ENCODE measurements at places on chromosomes 5 and 9. TPM values are rescaled to one million over a fixed set of nuclear protein-coding genes. Genes with fewer than 3 reads are reported as not detected.

- DNase-seq: no peak
- no peaks in the 10 kb centered on the region for H3K36me3 ChIP-seq
- no peaks in the 10 kb centered on the region for H3K27me3 ChIP-seq
- H3K27ac ChIP-seq: no peak overlapping the region
- H3K4me1 ChIP-seq: no peaks in the 10 kb centered on the region
Measured at GRCh38 chr9:124108216-124108615, 96.6 kb downstream of the LHX2 start.

DNA sequence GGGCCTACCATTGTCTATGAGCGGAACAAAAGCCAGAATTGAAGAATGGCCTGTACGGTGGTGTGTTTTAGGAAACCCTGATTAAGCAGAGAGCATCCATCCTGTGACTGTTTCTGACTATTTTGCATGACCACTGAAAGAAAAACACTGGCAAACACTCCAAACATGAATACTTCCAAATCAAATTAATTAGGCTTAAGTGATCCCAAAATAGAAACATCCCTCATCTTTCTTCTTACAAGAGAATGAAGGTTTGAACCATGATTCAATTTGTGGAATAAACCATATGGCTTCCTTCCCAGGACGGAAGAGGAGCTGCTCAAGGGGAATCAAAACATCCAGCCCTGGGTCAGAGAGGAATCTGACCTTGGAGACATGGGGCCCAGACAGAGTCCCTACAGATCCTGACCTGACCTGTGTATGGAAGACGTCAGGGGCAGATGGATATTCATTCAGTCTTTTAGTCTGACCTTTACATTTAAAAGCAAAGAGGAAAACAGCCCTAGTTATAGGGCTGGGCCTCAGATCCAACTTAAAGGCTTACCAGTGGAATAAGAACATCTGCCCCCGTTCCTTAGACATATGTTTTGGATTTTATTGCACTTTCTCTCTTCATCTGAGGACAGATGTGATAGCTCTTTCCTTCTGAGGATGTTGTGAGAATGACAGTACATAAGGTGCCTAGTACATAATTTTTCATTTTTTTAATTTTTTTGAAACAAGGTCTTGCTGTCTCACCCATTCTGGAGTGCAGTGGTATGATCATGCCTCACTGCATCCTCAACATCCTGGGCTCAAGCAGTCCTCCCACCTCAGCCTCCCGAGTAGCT lies 17.6 kb upstream of the RECK start:
- H3K27me3 ChIP-seq: no peaks in the 10 kb centered on the region
- H3K27ac ChIP-seq: no peak overlapping the region
- no peak overlapping the region for H3K4me3 ChIP-seq
- H3K36me3 ChIP-seq: no peaks in the 10 kb centered on the region
- H3K4me1 ChIP-seq: no peaks in the 10 kb centered on the region

DNA sequence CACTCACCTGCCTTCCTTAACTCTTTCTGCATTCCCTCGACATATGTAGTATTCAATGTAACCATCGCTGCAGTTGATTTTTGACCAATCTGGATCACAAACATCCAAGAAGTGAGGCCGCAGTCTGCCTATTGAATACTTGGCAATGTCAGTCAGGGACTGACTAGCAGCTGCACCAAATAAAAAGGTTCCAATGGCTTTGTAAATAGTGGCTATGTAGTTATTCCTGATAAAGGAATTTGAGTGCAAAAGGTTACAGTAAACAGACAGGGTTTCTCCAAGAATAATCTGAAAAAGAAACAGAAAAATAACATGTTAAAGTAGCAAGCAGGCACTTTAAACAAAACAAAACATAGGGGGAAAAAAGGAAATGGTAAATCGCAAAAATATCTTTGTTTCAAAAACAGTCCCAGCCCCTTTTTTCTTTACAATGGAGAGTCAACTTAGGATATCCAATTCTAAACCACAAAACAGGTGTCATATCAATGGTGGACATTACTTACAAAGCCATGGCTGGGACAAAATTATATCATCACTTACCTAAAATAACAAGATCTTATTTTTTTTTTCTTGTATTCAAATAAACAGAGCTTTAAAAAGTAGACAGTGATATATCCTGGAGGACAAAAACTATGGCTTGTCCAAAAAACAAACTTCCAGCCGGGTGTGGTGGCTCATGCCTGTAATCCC lies 66.8 kb downstream of the PLPP1 start:
- H3K27ac ChIP-seq: no peak overlapping the region
- H3K4me3 ChIP-seq: no peak overlapping the region
- DNase-seq: no peak
- H3K36me3 ChIP-seq: peaks cover 30% of the 10 kb centered on the region
- peaks cover 19% of the 10 kb centered on the region for H3K4me1 ChIP-seq
- no peaks in the 10 kb centered on the region for H3K27me3 ChIP-seq

The ZFP2 gene
- 0.43 TPM for total RNA-seq
